ENCODE measurements at places on chromosomes 5 and 9.

- DNase-seq, result no peak
Observed at GRCh38 chr5:42301349-42301748, 121.9 kb upstream of the GHR start.

DNA sequence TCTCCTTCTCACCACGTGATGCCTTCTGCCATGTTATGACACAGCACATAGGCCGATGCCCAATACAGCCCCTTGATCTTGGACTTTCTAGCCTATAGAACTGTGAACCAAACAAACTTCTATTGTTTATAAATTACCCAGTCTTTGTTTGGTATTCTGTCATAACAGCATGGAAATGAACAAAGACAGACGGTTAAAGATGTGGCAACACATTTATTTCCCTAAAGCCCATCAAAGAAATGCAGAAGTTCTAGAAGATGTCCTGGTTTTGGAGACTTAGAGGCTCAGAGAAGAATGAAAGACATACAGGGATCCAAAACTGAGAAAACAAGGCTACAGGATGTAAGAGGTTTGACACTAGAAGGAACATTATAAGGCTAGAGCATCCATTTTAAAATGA is 600.8 kb upstream of the DAB2 start:
- no peak for DNase-seq

DNA sequence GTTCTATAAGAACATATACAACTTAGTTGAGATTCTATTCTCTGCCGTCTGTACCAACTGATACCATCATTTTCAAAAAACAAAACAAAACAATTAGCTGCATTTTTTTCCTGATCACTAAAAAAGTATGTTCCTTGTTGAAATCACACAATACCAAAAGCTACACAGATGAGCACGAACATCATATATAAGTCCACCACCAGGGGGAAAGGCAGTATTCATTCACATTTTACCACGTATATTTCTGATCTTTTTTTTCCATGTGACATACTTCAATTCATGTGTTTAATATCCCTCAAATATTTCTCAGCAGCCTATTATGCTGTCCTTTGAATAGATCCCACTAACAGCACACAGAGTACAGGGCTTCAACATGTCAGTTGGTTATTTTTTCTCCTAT is 40.6 kb downstream of the IRX2 start:
- no peak for DNase-seq

- no peak for DNase-seq
Observed at GRCh38 chr9:37102486-37102885, 17.9 kb upstream of the ZCCHC7 start.

GRCh38 chr5:77210964-77211690 is 647 bp downstream of the PDE8B start:
- DNase-seq, result no peak

- no peak for DNase-seq
Observed at GRCh38 chr9:16485575-16486321, 384.7 kb downstream of the BNC2 start.

GRCh38 chr5:10213316-10213715 is 36.4 kb downstream of the ATPSCKMT start:
- no peak for DNase-seq

- DNase-seq, result no peak
Observed at GRCh38 chr9:125346080-125346732, 84.6 kb downstream of the GAPVD1 start.

- peak; percentile 26 for DNase-seq
Observed at GRCh38 chr9:116027511-116027910, 126.1 kb upstream of the PAPPA start.

GRCh38 chr9:14136047-14136635 is 177.8 kb downstream of the NFIB start:
- no peak for DNase-seq

GRCh38 chr5:156019571-156020180 is 307.3 kb upstream of the SGCD start:
- no peak for DNase-seq

- DNase-seq, result peak; percentile 99
Observed at GRCh38 chr9:86126998-86127972, 27.9 kb upstream of the GOLM1 start.

- DNase-seq, result no peak
Observed at GRCh38 chr5:77952636-77953212, 176.6 kb upstream of the TBCA start.

- no peak for DNase-seq
Observed at GRCh38 chr5:29001666-29002065, 1963.3 kb upstream of the CDH9 start.
